ENCODE measurements at places on chromosomes 16 and 17.

DNA sequence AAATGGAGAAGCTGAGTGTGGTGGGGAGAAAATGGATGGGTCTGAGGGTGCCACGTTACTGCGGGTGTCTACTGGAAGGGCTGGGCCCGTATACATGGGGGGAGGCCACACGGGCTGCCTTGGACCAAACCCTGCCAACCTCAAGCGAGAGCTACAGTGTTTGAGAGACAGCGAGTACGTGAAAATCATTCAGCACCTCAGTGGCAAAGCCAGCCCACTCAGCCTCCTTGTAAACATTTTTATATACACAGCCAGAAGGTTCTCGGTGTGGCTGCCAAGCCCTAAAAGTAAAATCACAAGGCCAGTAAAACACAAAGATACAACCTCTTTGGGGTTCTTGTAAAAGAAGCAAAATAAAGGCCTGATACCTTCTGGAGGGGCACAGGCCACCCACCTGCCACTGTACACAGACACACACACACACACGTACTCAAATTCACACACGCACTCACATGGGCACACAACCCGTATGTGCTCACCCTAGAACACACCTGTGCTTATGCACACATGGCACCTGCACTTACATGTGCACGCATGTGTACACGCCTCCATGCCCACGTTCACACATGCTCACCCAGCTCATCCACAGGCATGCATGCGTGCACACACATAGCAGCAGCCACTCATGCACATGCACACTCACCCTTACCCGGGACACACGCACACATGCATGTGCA is 102.8 kb downstream of the GSG1L start:
- no peak for DNase-seq

GRCh38 chr17:70498631-70499030 is 329.3 kb downstream of the KCNJ2 start:
- no peak for DNase-seq

GRCh38 chr17:40454613-40454995 is 11.4 kb downstream of the IGFBP4 start:
- no peak for DNase-seq

GRCh38 chr16:50274326-50275097 is 8.2 kb downstream of the ADCY7 start:
- no peak for DNase-seq

GRCh38 chr17:68595986-68596385 is 5.2 kb downstream of the FAM20A start:
- DNase-seq: no peak

- peak; percentile 26 for DNase-seq
These were observed 593 bp upstream of the WDR45B start for GRCh38 chr17:82648742-82649331.

DNA sequence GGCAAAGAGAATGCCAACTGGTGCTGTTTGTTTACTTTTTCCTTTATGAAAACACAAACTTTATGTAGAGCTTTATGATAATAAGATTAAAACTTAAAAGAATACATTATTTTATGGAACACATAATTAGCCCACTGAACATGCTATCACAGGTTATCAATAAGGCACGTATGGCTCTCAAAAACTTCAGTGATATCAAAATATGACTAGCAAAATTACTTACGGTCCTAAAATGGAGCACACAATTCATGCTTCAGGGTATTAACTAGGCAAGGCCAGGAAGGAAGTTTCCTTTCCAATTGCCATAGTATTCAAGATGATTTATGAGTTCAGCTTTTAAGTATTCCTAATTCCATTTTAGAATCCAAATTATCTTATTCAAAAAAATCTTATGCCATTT is 3.6 kb downstream of the RNF43 start:
- DNase-seq: no peak

DNA sequence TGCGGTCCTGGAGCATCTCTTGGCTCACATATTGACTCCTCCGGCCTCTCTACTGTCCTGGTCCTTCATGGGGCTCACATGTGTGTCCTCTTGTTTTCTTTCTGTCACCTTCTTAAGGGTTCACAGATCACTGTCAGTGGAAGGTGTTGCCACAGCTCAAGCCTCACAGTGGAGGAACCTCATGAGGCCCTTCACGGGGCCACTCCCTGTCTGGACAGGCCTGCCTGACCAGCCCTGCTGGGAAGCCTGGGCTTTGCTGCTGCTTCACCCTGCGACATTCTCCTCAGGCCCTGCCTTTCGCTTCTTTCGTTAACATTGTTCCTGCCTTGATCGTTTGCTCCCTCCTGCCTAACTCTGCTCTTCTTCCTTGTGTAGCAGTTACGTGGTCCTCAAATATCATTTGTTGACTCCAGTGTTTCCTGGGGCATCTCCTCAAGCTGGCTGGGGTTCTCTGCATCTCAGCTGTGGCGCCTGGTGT is 55.9 kb downstream of the WDR45B start:
- no peak for DNase-seq

GRCh38 chr16:86286991-86287663 is 223.2 kb upstream of the FOXF1 start:
- DNase-seq: no peak

- DNase-seq: peak; percentile 87
These were observed 94.6 kb downstream of the RGS9 start for GRCh38 chr17:65231662-65232335.

- DNase-seq: peak; percentile 97
These were observed 33.9 kb downstream of the ANKFY1 start for GRCh38 chr17:4229627-4230541.

DNA sequence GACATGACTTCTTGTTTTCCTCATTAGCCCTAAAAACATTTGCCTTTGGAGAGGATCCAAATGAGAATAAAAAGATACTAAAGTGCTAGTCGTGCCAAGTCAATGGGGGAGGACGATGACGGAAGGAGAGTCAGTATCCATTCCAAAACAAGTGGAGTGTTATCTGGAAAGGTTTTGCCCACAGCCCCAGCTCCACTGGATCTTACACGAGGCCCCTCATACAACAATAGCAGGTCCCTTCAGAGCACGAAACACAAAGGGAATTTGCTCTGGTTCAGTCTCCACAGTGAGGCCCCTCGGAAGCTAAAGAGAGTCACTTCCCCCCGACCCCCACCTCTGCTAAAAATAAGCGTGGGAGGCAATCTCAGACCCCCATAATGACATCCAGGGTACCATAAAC is 496.9 kb upstream of the ZFHX3 start:
- no peak for DNase-seq

GRCh38 chr17:67022451-67022810 is 21.9 kb upstream of the CACNG1 start:
- DNase-seq: no peak

GRCh38 chr17:72608436-72608835 is 484.1 kb downstream of the SLC39A11 start:
- no peak for DNase-seq

DNA sequence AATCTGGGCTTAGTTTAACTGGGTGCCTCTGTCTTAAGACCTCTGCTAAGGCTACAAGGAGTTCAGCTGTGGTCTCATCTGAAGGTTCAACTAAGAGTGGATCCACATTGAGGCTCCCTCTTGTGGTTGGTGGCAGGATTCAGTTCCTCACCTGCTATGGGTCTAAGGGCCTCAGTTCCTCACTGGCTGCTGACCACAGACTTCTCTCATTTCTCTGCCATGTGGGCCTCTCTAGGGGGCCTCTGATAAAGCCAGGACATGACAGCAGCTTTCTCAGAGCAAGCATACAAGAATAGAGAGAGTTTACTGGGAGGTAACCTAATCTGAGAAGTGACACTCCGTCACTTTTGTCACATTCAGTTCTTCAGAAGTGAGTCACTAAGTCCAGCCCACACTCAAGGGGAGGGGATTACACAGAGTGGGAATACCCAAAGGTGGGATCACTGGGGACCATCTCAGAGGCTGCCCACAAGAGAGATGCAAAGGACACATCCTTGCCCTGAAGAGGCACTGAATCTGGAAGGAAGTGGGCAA is 19.2 kb upstream of the ABAT start:
- peak; percentile 46 for DNase-seq

DNA sequence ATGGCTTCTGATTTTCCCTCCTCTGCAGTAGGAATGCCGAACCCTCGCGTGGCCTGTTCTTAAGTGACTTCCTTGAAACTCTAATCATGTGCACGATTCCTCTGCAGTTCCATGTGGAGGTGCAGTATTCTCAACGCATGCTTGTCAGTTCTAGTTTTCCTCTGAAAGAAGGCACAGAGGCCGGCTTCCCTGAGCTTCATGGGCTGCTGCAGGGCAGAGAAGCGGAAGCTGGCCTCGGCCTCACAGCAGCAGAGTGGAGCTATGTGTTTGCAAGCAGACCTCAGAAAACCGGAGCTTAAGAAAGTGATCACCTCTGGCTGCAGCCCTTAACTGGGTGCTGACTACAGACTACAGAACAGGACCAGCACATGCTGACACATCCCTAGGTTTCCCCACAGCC is 500.7 kb downstream of the GRIN2A start:
- DNase-seq: no peak

GRCh38 chr17:76013377-76013932 is 12.8 kb downstream of the CDK3 start:
- DNase-seq: no peak

DNA sequence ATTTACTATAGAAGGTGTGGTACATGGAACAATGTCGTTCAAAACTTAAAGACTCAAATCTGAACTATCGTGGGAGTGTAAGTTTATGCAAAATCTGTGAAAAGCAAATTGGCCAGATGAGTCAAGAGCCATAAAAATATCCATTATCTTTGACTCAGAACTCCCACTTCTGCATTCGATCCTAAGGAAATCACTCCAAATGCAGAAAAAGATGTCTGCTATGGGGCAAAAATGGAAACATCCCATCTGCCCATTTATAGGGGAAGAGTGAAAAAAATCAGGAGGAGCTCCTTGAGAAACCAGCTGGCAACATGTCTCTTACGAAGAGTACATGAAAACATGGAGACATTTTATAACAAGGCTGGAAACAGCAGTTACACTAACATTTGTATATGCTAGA is 43.6 kb upstream of the CCDC182 start:
- DNase-seq: no peak

GRCh38 chr16:67104061-67104460 is 5.7 kb upstream of the PHAF1 start:
- peak; percentile 49 for DNase-seq

- no peak for DNase-seq
These were observed 14.7 kb downstream of the RPH3AL start for GRCh38 chr17:337866-338265.

DNA sequence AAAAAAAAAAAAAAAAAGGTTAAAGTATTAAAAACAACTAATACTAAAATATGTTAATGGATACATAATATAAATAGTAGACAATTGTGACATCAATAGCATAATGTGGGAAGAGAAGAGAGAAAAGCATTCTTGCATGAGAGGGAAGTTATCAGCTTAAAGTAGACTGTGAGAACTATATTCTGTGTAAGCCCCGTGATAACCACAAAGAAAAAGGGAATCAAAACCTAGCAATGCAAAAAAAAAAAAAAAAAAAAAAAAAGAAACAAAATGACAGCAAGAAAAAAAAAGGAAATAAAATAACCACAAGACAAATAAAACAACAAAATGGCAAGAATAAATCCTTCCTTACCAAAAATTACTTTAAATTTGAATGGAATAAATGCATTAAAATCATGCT is 39.8 kb upstream of the MYLK3 start:
- DNase-seq: no peak

DNA sequence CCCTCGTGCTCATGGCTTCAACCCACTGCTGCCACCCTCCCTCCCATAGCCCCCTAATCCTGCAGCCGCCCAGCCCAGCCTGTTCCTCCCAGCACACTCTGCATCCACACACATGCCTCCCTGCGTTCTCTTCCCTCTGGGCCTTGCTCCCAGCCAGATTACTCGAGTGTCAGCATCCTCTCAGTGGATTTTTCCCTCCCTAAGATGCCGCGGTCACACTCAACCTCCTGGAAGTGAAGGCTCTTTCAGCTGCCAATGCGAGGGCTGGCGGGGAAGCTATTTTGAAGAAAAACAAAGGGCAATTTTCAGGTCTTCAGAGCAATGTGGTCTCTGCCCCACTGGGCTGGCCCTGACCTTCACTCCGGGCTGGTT is 23.2 kb upstream of the CACNG5 start:
- no peak for DNase-seq

- no peak for DNase-seq
These were observed 16.8 kb downstream of the PIRT start for GRCh38 chr17:10821054-10821453.

GRCh38 chr17:32152130-32152529 is 9.8 kb downstream of the RHOT1 start:
- no peak for DNase-seq

GRCh38 chr17:46163316-46163715 is 29.9 kb downstream of the KANSL1 start:
- no peak for DNase-seq

GRCh38 chr17:68196394-68197090 is 51.3 kb upstream of the AMZ2 start:
- DNase-seq: no peak

GRCh38 chr17:77631307-77631706 is 327.2 kb upstream of the TNRC6C start:
- no peak for DNase-seq

- DNase-seq: peak; percentile 45
These were observed 132.0 kb downstream of the COPRS start for GRCh38 chr17:31726980-31727427.

DNA sequence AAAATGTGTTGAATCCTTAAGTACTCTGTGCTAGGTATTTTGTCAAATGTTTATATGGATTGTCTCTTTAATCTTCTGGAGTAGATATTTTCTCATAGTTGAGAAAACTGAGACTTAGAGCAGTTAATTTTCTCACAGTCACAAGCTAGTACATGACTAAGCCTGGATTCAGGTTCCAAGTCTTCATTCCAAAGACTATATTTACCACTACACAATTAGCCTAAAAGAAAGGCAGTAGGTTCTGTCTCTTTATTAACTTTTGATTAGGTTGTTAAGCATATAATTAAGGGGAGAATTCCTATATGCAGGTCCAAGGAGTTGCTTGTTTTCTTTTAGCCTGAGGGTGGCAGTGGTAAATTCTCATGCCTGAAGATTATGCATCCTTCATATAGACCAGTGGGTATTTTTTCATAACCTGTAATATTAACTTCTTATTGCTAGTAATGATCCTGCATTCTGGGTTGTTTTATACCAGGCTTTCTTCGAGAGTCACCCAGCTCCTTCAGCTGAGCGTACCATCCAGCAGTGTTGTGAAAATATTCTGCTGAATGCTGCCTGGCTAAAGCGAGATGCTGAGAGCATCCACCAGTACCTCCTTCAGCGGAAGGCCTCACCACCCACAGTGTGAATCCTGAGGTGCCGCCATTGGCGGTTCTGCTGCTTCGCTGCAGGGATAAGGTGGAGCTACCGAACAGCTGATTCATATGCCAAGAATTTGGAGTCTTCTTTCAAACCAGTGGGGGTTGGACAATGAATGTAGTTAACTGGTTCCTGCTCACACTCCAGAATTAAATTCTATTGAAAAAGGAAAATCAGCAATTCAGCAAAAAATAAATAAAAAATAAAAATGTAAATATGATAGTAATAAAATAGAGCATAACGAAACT is 28.2 kb upstream of the KPNB1 start:
- DNase-seq: peak; percentile 94

- DNase-seq: peak; percentile 8
These were observed 452.3 kb downstream of the CNTNAP4 start for GRCh38 chr16:76729525-76729924.

DNA sequence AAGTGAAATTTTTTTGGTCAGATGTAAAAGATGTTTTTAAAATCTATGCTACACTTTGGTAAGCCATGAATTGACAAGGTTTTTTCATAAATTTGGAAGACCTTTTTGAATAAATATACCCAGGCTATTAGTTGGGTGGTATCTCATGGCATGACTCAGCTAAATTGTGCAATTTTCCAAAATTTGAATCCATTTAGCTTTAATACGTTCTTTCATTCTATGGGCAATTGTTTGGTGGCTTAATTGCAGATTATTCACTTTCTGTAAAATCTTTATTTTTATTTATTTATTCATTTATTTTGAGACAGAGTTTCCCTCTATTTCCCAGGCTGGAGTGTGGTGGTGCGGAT is 82.8 kb upstream of the TNRC6A start:
- no peak for DNase-seq
